ENCODE measurements at places on chromosomes 11 and 22. TPM values are rescaled to one million over a fixed set of nuclear protein-coding genes. Genes with fewer than 3 reads are reported as not detected.

Gene MAP6
- total RNA-seq: 0.89 TPM

Gene DEPDC7
- 8.9 TPM for total RNA-seq

Gene DBX1
- total RNA-seq: not detected

Gene ACCS
- total RNA-seq: 2.9 TPM

Gene CRYBB1
- not detected for total RNA-seq

Gene SOX6
- total RNA-seq: not detected
